ENCODE measurements at places on chromosomes 2 and 18. TPM values are rescaled to one million over a fixed set of nuclear protein-coding genes. Genes with fewer than 3 reads are reported as not detected.

Gene PSTPIP2
- total RNA-seq: 1.00 TPM

Gene SNRNP27
- total RNA-seq: 52.0 TPM

Gene AQP12B
- total RNA-seq: not detected

Gene VWC2L
- not detected for total RNA-seq

Gene NYAP2
- 0.15 TPM for total RNA-seq

Gene SP9
- total RNA-seq: not detected

GRCh38 chr2:190079160-190079559 is 16.6 kb upstream of the MSTN start:
- DNase-seq: no peak
- H3K27ac ChIP-seq: no peak overlapping the region
- H3K4me1 ChIP-seq: no peaks in the 10 kb centered on the region
- no peaks in the 10 kb centered on the region for H3K36me3 ChIP-seq

DNA sequence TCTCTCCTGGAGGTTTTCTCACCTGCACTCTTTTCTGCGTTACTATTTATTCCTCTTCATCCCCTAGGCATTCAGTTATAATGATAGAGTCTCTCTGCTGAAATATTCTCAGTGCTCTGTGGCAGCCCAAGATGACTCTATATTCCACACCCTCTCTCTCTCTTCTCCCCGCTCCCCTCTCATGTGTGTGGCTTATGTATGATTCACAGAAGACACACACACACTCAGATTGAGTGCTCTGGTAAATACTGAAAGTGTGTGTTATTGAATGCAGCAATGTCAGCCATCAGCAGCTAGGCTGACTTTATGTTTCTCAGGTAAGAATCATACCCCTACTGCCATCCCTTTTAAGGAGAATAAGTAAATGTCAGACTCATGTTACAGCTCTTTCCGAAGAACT is 201.2 kb downstream of the SLC4A10 start:
- DNase-seq: no peak
- no peak overlapping the region for H3K27ac ChIP-seq
- no peaks in the 10 kb centered on the region for H3K27me3 ChIP-seq

DNA sequence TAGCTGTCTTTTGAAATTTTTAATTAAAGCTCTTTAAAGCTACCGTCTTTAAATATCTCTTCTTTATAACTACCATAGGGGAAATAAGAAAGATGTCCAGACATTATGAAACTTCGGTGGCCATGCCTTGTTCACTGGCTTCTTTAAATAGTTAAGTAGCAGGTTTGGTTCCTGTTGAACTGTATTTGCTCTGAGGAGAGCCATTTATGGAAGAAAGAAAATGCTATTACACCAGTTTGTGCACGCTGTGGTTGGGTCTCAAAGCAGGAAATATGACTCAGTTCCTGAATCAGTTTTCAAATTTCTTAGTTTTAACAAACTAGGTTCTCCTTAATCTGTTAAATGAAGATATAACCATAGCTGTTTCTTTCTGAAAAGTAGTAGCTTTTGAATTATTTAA is 12.2 kb downstream of the ARPC2 start:
- no peak overlapping the region for H3K4me3 ChIP-seq
- no peaks in the 10 kb centered on the region for H3K27me3 ChIP-seq
- peaks cover 53% of the 10 kb centered on the region for H3K4me1 ChIP-seq
- DNase-seq: peak; percentile 54

DNA sequence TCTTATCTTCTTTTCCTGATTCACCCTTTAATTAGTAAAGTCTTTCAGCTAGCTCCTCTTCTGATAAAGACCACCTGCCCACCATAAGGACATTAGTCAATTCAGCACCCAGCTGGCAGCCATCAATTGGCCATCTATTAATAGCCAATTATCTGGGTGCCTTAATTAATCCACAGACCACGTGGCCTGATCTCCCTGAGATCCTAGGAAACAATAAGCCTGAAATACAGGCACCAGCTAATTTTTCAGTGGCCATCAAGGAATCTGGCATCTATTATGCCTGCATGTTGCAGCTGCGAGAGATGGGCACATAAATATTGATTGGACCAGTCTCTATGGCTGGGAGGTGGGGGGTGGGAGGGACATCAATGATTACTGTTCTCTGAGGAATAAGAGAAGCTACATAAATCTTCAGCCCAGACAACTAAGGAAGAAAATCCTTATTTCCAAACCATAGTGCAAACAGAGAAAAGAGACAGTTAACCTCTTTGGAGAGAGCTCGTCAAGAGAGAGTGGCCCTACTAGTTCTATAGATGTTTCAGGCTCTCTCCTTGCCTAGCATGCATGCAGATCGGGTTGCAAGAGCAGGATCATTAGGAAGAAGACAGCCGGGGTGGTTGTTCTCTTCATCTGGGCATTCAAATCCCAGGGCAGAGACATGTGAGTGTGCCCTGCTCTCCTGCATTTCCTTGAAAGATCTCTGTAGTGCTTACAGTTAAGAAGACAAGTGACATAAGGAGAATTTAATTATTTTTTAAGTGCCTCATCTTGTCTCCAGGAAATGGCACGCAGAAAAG is 8.7 kb downstream of the GALNT14 start:
- H3K27ac ChIP-seq: no peak overlapping the region
- H3K4me1 ChIP-seq: no peaks in the 10 kb centered on the region
- no peaks in the 10 kb centered on the region for H3K36me3 ChIP-seq
- DNase-seq: no peak
- no peak overlapping the region for H3K4me3 ChIP-seq

- H3K4me1 ChIP-seq: peaks cover 2% of the 10 kb centered on the region
- H3K27ac ChIP-seq: no peak overlapping the region
- H3K36me3 ChIP-seq: no peaks in the 10 kb centered on the region
- no peaks in the 10 kb centered on the region for H3K27me3 ChIP-seq
Observed at GRCh38 chr2:3223080-3223923, 154.3 kb downstream of the EIPR1 start.

- H3K4me3 ChIP-seq: no peak overlapping the region
- DNase-seq: no peak
- no peak overlapping the region for H3K27ac ChIP-seq
- no peaks in the 10 kb centered on the region for H3K4me1 ChIP-seq
- no peaks in the 10 kb centered on the region for H3K27me3 ChIP-seq
Observed at GRCh38 chr2:211376410-211376809, 820.0 kb downstream of the CPS1 start.

GRCh38 chr2:99079226-99079625 is 62.3 kb upstream of the C2orf15 start:
- no peaks in the 10 kb centered on the region for H3K27me3 ChIP-seq
- no peaks in the 10 kb centered on the region for H3K36me3 ChIP-seq
- DNase-seq: no peak

- H3K4me3 ChIP-seq: no peak overlapping the region
- peaks cover 49% of the 10 kb centered on the region for H3K4me1 ChIP-seq
- no peak overlapping the region for H3K27ac ChIP-seq
- H3K36me3 ChIP-seq: no peaks in the 10 kb centered on the region
Observed at GRCh38 chr2:102421890-102422759, 835 bp upstream of the IL18RAP start.

DNA sequence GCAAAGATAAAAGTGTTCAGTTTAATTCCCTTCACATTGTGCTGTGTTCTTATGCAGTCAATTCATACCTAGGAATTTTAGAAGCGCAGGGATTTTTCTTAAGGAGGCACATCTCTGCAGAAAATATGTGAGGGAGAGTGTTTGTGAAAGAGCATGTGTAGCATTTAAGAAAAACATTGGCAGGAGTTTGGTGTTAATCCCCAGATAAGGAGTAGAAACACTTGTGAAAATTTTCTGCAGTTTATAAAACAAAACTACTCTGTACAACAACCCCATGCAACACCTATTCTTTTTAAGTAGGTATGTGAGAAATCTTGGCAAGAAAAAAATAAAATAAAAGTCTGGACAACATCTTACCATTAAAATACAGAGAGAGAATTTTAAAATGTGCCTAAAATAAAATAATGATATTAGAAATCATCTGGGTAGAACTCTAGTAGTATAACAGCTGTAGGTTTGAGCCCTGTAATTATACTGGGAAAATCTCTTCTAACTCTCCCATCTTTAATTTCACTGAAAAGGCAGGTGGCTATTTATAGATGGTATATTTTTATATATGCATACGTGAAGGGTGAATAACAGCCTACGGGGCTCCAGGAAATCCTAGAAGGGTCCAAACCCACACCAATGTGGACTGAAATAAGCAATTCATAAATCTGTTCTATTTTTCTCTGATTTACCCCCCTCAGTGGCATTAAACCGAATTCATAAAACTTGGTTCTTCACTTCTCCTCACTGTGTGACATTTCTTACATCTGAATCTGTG is 6.6 kb downstream of the FZD7 start:
- peaks cover 48% of the 10 kb centered on the region for H3K27me3 ChIP-seq
- no peaks in the 10 kb centered on the region for H3K36me3 ChIP-seq
- H3K27ac ChIP-seq: no peak overlapping the region
- DNase-seq: no peak
- no peak overlapping the region for H3K4me3 ChIP-seq

DNA sequence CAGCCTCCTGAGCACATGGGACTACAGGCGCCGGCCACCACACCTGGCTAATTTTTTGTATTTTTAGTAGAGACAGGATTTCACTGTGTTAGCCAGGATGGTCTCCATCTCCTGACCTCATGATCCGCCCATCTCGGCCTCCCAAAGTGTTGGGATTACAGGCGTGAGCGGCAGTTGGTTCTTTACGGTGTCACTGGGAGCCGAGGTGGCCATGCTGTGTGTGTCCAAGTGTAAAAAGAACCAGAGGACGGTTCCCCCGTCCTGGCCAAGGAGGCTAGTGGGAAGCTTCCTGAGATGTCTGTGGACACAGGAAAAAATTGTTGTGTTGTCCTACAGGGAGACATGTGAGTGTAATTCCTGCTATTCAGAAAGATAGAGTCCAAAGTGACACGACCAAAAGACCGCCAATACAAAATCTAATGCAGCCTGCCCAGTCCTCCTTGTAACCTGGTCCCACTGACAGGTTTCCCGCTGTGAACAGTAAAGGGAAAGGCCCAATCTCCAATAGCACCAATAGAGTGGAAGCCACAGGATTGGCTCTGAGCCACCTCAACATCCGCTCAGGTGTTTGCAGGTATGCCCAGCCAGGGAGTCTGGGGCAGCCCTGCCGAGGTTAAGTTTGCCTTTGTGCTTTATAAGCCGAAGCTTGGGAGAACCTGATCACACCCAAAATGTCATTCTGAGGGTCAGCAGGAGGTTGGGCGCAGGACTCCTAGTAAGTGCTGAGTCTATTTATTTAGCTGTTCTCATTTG is 40.6 kb downstream of the NCK2 start:
- H3K27ac ChIP-seq: no peak overlapping the region
- H3K4me3 ChIP-seq: no peak overlapping the region
- no peaks in the 10 kb centered on the region for H3K36me3 ChIP-seq
